ENCODE measurements at places on chromosomes 7 and 10.
A peak's percentile ranks its signal among the peaks of the same experiment; 100 is the strongest.

DNA sequence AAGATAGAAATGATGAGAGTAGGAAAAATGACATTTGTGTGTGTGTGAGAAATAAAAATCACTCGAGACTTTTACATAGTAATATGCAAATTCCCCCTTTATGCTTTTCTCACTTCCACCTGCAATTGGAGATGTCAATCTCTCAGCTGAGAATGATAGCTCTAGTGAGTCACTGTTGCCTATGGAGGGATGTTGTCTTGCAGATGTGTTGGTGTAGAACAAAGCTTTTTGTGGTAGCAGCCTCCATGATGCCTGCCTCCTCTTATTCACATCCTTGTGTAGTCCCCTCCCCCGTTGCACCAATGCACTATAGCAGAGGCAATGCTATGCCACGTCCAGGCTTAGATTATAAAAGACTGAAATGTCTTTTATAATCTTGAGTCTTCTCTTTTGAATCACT is 33.8 kb downstream of the SPAG6 start:
- no peak for DNase-seq

- DNase-seq = peak; percentile 60
These were observed 103.0 kb upstream of the LSM8 start for GRCh38 chr7:118080947-118081346.

DNA sequence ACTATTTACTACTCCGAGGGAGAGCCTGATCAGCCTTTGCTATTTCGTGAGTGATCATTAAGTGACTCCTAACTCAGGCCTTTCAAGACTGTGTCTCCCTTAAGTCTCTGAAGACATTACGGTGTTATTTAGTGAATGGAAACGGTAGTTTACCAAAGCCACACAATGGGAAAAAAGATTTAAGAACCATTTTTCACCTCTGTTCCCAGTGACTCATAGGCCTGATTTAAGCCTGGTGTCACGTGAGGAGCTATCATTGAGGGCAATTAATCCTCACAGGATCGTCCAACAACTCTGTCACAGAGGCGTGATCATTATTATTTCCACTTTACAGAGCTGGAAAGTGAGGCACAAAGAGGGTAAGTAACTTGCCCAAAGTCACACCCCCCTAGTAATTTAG is 20.3 kb downstream of the C10orf90 start:
- no peak for DNase-seq

DNA sequence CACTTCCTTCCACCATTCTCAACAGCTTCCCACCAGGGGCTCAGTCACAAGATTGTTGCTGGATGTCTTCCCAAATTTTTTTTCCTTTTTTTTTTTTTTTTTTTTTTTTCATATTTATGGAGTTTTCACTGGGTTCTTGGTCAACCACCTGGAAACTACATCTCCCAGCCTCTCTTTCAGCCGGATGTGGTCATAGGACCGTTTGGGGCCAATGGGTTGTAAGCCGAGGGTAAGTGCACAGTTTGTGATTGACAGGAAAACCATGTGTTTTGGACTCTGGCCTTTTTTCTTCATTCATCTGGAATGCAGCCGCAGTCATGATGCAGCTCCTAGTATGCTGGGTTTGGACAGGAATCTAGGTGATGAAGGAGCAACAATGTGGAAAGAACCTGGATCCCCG is 337.1 kb upstream of the FOXK1 start:
- DNase-seq = no peak

DNA sequence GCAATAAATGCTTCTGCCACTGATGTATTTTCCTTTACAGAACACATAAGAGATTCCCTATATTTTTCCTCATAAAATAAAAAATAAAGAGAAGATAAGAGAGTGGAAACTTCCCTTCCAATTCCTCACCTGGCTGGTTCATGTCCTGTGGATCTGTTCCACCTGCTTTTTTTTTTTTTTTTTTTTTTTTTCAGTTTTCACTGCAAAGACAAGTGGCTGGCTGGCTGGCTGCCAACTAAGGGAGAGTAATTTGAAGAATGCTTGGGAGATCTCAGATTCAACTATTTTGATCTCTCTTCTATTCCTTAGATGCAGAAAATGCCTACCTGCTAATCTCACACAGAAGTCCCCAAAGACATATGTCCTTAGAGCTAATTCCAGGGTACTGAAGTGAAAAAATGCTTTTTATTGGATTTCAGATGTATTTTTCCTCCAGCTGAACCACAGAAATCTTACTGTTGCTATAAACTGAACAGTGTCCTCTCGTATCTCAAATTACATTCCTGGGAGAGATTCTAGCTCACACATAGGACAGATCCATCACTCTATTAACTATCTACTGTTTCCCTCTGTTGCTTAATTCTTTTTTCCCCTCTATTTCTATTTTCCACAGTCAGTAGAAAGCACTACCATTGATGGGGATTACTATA is 120.8 kb downstream of the NRCAM start:
- DNase-seq = peak; percentile 2

DNA sequence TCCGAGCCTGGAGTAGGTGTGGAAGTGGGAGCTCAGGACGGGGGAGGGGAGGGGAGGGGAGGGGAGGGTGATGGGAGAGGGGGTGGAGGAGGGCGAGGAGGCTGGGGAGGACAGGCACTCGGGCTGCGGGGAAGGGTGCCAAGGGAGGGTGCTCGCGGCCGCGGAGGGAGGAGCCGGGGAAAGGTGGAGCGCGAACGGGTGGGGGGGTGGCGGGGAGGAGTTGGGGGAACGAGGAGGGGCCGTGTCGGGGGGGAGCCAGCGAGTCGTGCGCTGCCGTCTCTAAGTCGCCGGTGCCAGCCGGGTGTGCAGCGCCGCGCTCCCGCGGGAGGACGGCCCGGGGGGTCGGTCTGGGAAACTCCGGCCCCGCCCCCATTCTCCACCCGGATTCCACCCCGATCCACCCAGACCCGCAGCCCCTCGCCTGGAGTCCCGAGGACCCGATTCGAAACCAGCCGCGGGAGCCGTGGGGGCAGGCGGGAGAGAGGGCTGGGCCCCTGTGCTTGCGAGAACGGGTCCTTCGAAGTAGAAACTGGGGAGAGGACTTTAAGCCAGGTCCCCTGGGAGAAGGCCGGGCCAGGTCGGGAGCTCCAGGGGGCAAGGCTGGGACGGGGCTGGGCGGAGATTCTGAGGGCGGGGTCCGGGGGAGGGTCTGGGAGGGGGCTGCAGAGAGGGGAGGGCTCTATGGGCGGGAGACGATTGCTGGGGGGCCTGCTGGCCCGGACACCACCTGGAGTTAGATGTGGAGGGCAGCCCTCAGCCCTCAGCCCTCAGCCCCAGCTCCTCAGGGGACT is at the start of gene ZNF467:
Gene ZNF467 (minus strand): TSS at position 143 of the 791 bp plus-strand sequence. CDS start 2,556 bp downstream, outside the sequence.
- DNase-seq = no peak

- DNase-seq = no peak
These were observed 25.5 kb downstream of the NSUN6 start for GRCh38 chr10:18625886-18626285.
